Effector memory CD4-positive, alpha-beta T cell (primary cell): ENCODE measurements at places on chromosomes 16 and 17.

DNA sequence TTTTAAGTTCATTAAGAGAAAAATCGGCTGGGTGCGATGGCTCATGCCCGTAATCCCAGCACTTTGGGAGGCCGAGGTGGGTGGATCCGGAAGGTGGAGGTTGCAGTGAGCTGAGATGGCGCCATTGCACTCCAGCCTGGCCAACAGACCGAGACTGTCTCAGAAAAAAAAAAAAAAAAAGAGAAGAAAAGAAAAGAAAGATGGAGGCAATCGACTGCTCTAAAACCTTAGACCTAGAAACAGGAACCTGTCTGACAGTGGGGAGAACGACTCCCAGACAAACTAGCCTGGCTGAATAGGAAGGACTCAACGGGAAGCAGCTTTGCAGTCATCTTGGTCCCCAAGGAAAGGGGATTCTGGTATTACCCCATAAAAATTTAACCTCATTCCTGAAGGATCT is 13.7 kb downstream of the MRC2 start:
- DNase-seq: no peak

DNA sequence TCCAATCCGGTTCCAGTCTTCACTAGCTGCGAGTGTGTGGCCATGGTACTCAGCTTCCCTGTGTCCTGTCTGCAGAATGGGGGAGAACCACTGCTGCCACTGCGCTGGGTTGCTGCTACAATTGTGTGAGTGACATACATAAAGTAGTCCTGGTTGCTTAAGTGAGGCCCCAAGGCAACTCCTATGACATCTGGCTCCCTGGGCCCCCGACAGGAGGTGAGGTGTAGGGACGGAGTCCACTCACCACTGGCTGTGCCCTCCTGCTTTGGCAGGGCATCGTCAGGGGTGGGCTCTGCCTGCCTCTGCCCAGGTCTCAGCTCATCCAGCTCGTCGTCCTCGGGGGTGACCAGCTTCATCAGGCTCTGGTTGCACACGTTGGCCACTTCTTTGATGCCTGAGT is 20.4 kb downstream of the VAC14 start:
- no peak for DNase-seq

- DNase-seq: no peak
Observed at GRCh38 chr17:19440421-19440820, 29.4 kb downstream of the RNF112 start.

- no peak for DNase-seq
Observed at GRCh38 chr16:24018485-24018884, 182.7 kb downstream of the PRKCB start.
